Activated CD8-positive, alpha-beta memory T cell treated with anti-CD3 and anti-CD28 coated beads for 1 hour (primary cell): ENCODE measurements at places on chromosomes 3 and 15.
A peak's percentile ranks its signal among the peaks of the same experiment; 100 is the strongest.

- DNase-seq, result no peak
Observed at GRCh38 chr3:180828723-180829408, 83.6 kb upstream of the FXR1 start.

DNA sequence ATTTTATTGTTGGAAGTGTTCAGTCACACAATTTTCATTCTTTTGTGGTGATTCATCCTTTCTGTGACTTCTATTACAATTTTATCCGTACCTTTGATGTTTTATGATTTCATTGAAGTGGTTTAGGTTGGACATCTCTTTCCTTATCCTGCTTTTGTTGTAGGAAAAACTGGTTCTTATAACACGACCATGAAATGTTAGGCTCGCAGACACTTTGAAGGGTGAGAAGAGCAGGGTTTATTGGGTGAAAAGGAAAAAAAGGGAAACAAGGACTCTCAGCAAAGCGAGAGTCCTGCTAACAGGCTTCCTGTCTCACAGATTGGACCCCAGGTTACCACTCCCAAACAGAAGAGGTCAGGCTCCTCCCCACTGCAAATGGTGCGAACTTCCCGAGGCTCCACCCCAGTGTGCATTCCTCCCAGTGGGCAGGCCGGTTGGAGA lies 257.4 kb downstream of the STXBP5L start:
- DNase-seq, result no peak

- no peak for DNase-seq
Observed at GRCh38 chr3:8627201-8627940, 17.2 kb downstream of the SSUH2 start.

DNA sequence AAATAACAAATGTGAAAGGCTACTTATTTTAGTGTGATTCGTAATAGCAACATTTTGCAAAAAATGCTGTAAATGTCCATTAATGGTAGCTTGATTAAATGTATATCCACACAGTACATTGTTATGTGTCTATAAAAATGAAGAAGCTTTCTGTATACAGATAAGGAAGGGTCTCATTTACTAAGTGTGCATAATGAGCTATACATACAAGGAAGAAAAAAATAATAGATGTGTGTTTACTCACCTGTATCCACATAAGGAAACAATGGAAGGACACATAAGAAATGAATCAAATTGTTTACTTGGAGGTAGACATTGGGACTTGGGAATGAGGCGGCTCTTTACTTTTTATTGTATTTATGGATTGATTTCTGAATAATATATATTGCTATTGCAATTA lies 34.9 kb downstream of the MED12L start:
- DNase-seq, result no peak

- DNase-seq, result no peak
Observed at GRCh38 chr3:128395046-128395445, 71.6 kb downstream of the DNAJB8 start.

DNA sequence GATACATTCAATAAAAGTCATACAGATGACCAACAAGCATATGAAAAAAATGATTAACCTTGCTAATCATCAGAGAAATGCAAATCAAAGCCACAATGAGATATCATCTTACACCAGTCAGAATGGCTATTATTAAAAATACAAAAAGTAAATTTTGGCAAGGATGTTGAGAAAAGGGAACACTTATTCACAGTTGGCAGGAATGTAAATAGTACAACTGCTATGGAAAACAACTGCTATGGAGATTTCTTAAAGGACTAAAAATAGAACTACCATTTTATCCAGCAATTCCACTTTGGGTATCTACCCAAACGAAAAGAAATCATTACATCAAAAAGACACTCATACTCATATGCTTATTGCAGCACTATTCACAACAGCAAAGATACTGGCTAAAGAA lies 1121.8 kb downstream of the TBL1XR1 start:
- no peak for DNase-seq

DNA sequence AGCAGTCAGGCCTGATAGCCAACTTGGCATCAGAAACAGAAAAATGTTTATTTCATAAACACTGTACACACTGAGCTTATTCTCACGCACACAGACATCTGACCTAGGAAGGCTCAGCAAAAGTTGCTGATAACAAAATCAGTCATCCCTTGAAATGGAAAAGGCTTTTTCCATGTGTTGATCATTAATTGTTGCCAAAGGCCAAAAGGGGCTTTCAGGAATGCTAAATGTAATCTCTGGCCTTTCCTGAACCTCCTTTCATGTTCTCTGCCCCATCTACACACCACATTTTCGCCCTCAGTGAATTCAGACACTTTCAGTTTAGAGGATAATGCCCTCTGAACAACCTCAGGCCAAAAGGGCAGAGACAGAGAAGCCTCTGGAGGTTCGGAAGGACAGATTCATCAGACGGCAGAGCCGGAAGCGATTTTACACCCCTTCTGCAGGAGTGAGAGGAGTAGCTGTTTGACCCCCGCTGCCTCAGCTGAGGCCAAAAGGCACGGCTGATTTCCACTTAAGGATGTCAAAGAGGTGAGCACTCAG lies 14.5 kb downstream of the RTP4 start:
- no peak for DNase-seq

DNA sequence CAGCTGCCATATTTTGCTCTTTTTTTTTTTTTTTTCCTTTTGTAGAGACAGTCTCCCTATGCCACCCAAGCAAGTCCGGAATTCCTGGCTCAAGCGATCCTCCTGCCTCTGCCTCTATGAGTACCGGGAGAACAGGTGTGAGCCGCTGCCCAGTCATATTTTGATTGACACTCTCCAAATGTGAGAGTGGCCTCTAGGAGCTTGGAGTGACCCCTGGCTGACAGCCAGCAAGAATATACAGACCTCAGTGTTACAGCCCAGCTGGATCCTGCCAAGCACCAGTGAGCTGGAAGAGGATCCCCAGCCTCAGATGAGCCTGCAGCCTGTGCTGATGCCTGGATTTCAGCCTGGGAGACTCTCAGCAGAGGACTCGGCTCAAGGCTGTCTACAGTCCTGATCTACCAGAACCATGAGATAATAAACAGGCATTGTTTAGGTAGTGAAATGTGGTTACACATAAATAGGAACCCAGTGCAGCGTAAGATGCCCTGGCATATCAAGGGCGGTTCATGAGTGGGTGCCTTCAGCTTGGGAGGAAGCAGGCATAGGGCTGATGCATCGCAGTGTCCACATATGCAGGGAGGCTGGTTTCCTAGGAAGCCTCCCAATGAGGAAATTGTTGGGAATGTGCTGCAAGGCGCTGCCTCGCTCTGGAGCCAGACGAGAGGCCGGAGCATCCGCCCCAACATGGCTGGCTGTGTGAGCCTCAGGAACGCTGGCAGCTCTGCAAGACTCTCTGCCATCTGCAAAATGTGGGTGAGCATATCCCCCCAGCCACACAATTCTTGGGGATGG lies 38.9 kb upstream of the ATP10A start:
- DNase-seq, result no peak

GRCh38 chr3:126134219-126134975 lies 46.0 kb downstream of the ALDH1L1 start:
- DNase-seq, result peak; percentile 18

GRCh38 chr3:46840491-46840890 lies 22.8 kb downstream of the MYL3 start:
- no peak for DNase-seq

DNA sequence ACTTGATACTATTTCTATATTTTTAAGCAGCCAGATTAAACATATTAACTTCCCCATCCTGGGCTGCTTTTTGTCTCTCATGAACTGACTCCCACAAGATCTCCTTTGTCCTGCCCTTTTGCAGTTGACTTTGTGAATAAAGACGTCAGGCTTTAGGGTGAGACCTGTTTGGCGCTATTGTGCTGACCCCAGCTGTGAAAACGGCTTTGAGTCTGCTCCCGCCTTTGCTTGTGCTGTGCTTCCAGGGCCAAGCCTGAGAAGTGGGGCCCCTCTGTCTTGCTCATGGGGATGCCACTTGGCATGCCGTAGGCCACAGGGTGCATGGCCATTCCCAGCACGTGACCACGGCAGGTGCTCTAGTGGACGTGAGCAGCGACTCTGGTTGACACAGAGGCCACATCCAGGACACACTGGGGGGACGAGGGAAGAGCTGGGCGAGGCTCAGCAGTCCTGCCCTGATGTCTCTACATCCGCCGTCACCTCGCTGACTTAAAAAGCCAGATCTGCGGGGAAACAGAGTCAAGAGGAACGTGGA lies 268.9 kb upstream of the LYSMD4 start:
- DNase-seq, result no peak

- no peak for DNase-seq
Observed at GRCh38 chr15:88707771-88708654, 69.2 kb downstream of the ISG20 start.
